Tibial nerve (tissue), 4 donors: ENCODE measurements at places on chromosomes 3 and 15. TPM values are rescaled to one million over a fixed set of nuclear protein-coding genes. Genes with fewer than 3 reads are reported as not detected.

Gene ARHGEF26
- 66.3 TPM for total RNA-seq

Gene HDC
- total RNA-seq = 5.9 TPM

Gene SNTN
- not detected for total RNA-seq

Gene POLQ
- not detected for total RNA-seq

Gene BCHE
- 1.3 TPM for total RNA-seq

Gene RTP1
- not detected for total RNA-seq

Gene CD200R1
- total RNA-seq = 2.1 TPM

Gene SCAANT1
- total RNA-seq = not detected

Gene ITIH4
- 5.4 TPM for total RNA-seq

DNA sequence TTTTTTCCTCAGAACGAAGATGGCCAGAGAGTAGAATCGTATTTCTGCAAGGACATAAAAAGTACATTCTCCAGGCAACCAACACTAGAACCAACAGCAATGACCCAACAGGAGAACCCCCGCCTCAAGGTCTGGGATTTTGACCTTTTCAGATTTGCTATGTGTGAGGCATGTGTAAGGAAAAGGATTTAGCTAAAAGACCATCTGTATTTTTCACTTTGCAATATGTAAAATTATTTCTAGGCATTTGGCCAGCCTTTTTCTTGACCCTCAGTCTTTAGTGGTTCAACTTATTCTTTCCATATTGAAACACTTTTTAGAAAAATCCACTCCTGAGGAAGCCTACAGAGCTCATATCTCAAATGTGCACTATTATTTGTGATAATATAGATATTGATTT, 219.2 kb upstream of the GOLGA6L4 start:
- no peaks in the 10 kb centered on the region for H3K36me3 ChIP-seq
- no peak overlapping the region for H3K4me3 ChIP-seq
- no peaks in the 10 kb centered on the region for H3K27me3 ChIP-seq
- no peaks in the 10 kb centered on the region for H3K4me1 ChIP-seq
- DNase-seq = no peak
- no peak overlapping the region for H3K27ac ChIP-seq

DNA sequence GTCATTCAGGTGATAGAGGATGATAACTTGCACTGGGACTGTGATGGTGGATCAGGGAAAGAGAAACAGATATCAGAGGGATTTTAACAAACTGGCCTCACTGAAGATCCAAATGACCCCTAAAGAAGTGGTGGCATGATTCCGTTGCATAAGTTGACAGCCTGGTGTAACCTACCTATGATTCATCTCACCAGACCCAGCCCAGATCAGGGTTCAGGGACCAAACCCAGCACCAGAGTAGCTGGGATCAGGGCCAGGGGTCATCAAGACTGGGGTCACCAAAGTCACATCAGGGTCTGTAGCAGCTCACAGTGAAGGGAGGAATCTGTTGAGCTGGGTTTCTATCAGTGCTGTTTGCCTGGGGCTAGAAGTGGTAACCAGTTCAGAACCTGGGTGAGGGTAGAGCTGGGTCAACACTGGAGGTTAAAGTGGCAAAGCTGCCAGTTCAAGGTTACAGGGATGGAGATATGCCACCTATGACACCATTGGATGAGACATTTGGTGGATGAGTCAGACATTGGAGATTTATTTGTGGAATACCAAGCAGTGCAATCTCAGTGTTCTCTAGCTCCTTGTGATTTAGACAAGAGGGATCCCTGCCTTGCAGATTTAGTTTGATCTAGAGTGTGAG, 35.9 kb downstream of the CASR start:
- no peak overlapping the region for H3K4me3 ChIP-seq
- no peaks in the 10 kb centered on the region for H3K27me3 ChIP-seq

- H3K27ac ChIP-seq = peak overlapping the region; percentile 88
- no peaks in the 10 kb centered on the region for H3K27me3 ChIP-seq
- peaks cover 57% of the 10 kb centered on the region for H3K4me1 ChIP-seq
These were observed 57.0 kb downstream of the IQSEC1 start for GRCh38 chr3:13016083-13016720.

GRCh38 chr3:11274566-11275142, 2.5 kb downstream of the ATG7 start:
- no peak for DNase-seq
- H3K4me1 ChIP-seq = peaks cover 14% of the 10 kb centered on the region
- H3K4me3 ChIP-seq = no peak overlapping the region
- peak overlapping the region; percentile 24 for H3K27ac ChIP-seq

- no peak overlapping the region for H3K4me3 ChIP-seq
- no peak overlapping the region for H3K27ac ChIP-seq
- no peaks in the 10 kb centered on the region for H3K27me3 ChIP-seq
- no peak for DNase-seq
These were observed 183.0 kb downstream of the SUCNR1 start for GRCh38 chr3:152056481-152056880.

- no peak overlapping the region for H3K4me3 ChIP-seq
- no peaks in the 10 kb centered on the region for H3K36me3 ChIP-seq
- no peak overlapping the region for H3K27ac ChIP-seq
- no peak for DNase-seq
These were observed 11.4 kb upstream of the POMGNT2 start for GRCh38 chr3:43117257-43117656.

- no peak overlapping the region for H3K4me3 ChIP-seq
- H3K27me3 ChIP-seq = no peaks in the 10 kb centered on the region
- DNase-seq = no peak
These were observed 222.7 kb downstream of the XXYLT1 start for GRCh38 chr3:195048059-195048905.

- H3K27ac ChIP-seq = no peak overlapping the region
- no peak overlapping the region for H3K4me3 ChIP-seq
- H3K27me3 ChIP-seq = no peaks in the 10 kb centered on the region
- DNase-seq = no peak
- H3K4me1 ChIP-seq = peaks cover 7% of the 10 kb centered on the region
These were observed 40.1 kb downstream of the RPN1 start for GRCh38 chr3:128610451-128611070.

- no peaks in the 10 kb centered on the region for H3K27me3 ChIP-seq
- no peak overlapping the region for H3K27ac ChIP-seq
- no peaks in the 10 kb centered on the region for H3K36me3 ChIP-seq
- no peaks in the 10 kb centered on the region for H3K4me1 ChIP-seq
- no peak overlapping the region for H3K4me3 ChIP-seq
These were observed 21.3 kb upstream of the CCR4 start for GRCh38 chr3:32930161-32930560.

DNA sequence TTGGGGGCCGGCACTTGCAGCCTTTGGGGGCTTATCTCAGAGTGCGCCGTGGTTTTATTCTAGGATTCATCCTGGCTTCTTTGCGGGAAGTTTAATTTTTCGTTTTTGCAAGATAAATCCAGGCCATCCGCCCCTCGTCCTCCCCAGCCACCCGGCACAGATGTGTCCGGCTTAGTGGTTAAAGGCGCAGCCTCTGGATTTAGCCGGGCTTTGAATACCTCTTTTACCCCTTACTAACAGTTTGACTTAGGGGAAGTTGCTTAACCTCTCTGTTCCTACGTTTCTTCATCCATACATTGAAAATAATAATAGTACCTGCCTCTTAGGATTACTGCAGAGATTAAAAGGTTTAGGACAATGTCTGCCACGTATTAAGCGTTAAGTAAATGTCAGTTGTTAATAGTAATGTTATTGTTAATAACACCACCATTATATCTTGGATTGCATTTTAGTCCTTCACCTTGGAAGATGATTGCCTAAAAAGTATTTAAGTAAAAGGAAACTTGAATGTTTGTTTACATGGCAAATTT, 714 bp downstream of the ECT2 start:
- DNase-seq = no peak
- no peaks in the 10 kb centered on the region for H3K36me3 ChIP-seq
- H3K27me3 ChIP-seq = no peaks in the 10 kb centered on the region
- peak overlapping the region; percentile 89 for H3K27ac ChIP-seq
- H3K4me3 ChIP-seq = peak overlapping the region; percentile 41

DNA sequence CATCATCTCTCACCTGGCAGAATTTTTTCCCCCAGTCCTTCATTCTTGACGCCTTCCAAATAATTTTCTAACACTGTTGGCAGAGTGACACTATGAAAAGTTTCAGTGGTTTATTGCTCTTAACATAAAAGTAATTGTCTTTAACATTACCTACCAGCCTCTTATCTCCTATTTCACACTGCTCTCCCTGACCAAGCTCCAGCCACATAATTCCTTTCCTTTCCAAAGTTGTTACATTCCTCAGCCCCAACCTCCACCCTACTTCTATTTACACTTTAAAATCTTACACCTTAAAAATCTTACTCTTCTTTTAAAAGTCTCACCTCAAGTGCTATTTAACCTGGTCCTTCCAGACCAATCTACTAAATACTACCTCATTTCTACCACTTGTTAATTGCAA, 2.8 kb downstream of the DPPA4 start:
- H3K36me3 ChIP-seq = no peaks in the 10 kb centered on the region
- H3K27ac ChIP-seq = no peak overlapping the region
- H3K27me3 ChIP-seq = peaks cover 10% of the 10 kb centered on the region
- peaks cover 11% of the 10 kb centered on the region for H3K4me1 ChIP-seq
- DNase-seq = no peak

- no peak overlapping the region for H3K27ac ChIP-seq
- no peaks in the 10 kb centered on the region for H3K4me1 ChIP-seq
- no peak overlapping the region for H3K4me3 ChIP-seq
- no peaks in the 10 kb centered on the region for H3K27me3 ChIP-seq
These were observed 12.4 kb upstream of the CEP152 start for GRCh38 chr15:48823237-48823636.

- H3K36me3 ChIP-seq = no peaks in the 10 kb centered on the region
- DNase-seq = no peak
- no peak overlapping the region for H3K27ac ChIP-seq
- H3K27me3 ChIP-seq = no peaks in the 10 kb centered on the region
These were observed 343.9 kb upstream of the SGO1 start for GRCh38 chr3:20529911-20530310.

- H3K27me3 ChIP-seq = no peaks in the 10 kb centered on the region
- no peak for DNase-seq
- H3K4me3 ChIP-seq = no peak overlapping the region
- peak overlapping the region; percentile 82 for H3K27ac ChIP-seq
- peaks cover 17% of the 10 kb centered on the region for H3K4me1 ChIP-seq
- H3K36me3 ChIP-seq = no peaks in the 10 kb centered on the region
These were observed 119.1 kb downstream of the OPA1 start for GRCh38 chr3:193711964-193712598.

GRCh38 chr3:9399746-9400145, 2.3 kb downstream of the SETD5 start:
- peak; percentile 53 for DNase-seq
- peaks cover 58% of the 10 kb centered on the region for H3K4me1 ChIP-seq

DNA sequence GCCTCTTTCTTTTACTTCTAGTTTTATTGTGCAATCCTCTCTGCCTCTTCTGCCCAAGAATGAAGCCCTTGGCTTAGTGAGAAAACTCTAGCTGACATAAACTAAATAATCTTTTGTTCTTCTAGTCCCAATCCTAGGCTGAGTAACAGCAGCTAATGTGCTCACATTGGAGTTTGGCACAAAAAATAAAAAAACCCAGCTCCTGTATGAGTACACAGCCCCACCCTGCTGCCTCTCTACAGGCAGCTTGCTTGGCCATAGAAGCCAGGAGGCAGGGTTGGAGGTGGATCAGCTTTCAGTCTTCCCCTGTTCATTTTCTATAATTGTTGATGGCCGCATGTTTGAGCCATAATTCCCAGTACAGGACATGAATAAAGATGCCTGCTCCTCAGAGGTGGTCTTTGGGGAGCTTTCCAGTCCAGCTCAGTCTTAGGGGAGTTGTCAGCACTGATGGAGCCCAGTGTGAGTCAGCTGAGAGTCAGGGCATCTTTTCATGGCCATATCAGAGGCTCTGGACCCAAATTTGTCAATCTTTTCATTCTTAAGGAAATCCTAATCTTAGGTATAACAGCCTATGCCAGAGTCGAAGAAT, 46.7 kb downstream of the RTP1 start:
- H3K27ac ChIP-seq = no peak overlapping the region
- no peak overlapping the region for H3K4me3 ChIP-seq
- H3K36me3 ChIP-seq = no peaks in the 10 kb centered on the region
- H3K27me3 ChIP-seq = no peaks in the 10 kb centered on the region
- H3K4me1 ChIP-seq = no peaks in the 10 kb centered on the region

- no peaks in the 10 kb centered on the region for H3K36me3 ChIP-seq
- H3K27me3 ChIP-seq = no peaks in the 10 kb centered on the region
- no peaks in the 10 kb centered on the region for H3K4me1 ChIP-seq
- DNase-seq = no peak
- H3K4me3 ChIP-seq = no peak overlapping the region
These were observed 41.3 kb upstream of the ZBED2 start for GRCh38 chr3:111636366-111636885.

GRCh38 chr3:54835701-54836100, 92.2 kb downstream of the LRTM1 start:
- no peak overlapping the region for H3K27ac ChIP-seq
- H3K36me3 ChIP-seq = no peaks in the 10 kb centered on the region
- H3K27me3 ChIP-seq = no peaks in the 10 kb centered on the region
- H3K4me1 ChIP-seq = no peaks in the 10 kb centered on the region
- DNase-seq = no peak

DNA sequence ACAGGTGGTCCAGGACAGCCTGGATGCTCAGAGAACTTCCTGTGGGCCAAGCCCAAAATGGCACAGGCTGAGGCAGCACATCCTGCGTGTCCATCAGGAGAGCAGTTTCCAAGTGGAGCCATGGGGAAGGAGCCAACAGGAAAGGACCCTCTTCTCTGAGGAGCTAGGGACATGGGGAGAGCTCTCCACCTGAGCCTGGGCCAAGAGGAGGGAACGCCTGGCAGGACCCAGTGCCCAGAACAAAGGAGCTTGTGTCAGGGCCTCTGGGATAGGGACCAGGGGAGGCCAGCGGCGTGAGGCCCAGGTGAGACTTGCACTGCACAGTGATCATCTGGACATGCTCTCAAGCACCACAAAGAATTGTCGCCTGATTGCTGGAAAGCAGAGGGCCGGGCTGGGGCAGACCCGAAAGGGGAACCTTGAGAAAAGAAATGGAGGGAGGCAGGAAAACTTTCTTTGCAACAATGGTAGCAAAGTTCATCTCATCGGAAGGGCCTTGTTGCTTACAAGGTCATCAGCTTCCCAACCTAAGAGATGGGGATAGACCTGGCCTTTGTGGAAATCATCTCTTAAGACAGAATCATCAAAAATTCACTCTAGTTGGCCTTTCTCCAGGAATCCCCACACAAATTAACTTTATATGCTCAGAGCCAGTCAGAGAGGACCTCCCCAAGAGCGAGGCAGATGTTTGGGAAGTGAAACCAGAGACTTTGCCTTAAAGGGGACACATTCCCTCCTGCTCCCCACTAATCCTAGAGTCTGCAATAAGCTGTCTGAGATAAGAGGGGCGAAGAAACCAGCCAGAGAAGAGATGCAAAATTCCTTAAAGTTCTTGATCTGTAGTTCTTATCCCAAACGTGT, 47.7 kb upstream of the HES1 start:
- no peak overlapping the region for H3K27ac ChIP-seq
- no peaks in the 10 kb centered on the region for H3K27me3 ChIP-seq
- no peak for DNase-seq
- peaks cover 13% of the 10 kb centered on the region for H3K4me1 ChIP-seq

DNA sequence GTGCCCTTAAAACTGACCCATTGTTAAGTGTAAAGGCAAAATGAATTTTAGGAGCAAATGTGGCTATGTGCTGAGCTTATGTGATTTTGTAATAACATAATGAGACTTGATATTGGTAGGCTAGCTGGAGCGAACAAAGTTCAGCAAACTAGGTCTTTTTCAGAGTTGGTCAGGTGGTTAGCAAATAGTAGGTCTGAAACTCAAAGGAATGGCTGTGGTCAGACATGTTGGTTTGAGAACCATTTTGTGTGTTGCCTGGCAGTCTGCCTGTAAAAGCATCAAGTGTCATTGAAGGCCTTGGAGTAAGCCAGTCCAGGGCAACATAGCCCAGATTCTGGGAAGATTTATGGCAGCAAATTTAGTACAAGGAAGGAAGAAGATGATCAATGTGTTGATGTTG, 16.4 kb downstream of the FBXO22 start:
- no peaks in the 10 kb centered on the region for H3K27me3 ChIP-seq
- H3K27ac ChIP-seq = no peak overlapping the region
- H3K4me3 ChIP-seq = no peak overlapping the region
- no peak for DNase-seq
